ENCODE measurements at places on chromosomes 3 and 15.
A peak's percentile ranks its signal among the peaks of the same experiment; 100 is the strongest.

- DNase-seq = no peak
Observed at GRCh38 chr3:32850226-32850625, 32.4 kb downstream of the TRIM71 start.

- DNase-seq = no peak
Observed at GRCh38 chr3:118772547-118773011, 262.1 kb downstream of the IGSF11 start.

DNA sequence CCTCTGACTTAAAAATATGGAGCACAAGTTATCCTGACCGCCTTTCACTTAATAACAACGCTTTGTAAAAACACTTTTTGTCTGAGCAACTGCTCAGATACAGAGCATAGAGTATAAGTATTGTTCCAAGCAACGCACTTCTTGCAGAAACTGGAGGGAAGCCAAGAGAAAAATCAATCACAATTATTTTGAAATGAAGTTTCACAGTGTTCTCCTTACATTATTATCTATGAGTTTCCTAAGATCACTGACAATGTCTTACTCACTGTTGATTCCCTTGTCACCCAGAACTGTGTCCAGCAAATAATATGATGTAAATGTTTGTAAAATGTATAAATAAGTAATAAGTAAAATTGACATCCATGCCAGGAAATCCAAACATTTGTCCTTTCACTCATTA is 184.6 kb upstream of the GPR149 start:
- DNase-seq = no peak

- DNase-seq = no peak
Observed at GRCh38 chr3:10981961-10982360, 10.6 kb upstream of the SLC6A1 start.

DNA sequence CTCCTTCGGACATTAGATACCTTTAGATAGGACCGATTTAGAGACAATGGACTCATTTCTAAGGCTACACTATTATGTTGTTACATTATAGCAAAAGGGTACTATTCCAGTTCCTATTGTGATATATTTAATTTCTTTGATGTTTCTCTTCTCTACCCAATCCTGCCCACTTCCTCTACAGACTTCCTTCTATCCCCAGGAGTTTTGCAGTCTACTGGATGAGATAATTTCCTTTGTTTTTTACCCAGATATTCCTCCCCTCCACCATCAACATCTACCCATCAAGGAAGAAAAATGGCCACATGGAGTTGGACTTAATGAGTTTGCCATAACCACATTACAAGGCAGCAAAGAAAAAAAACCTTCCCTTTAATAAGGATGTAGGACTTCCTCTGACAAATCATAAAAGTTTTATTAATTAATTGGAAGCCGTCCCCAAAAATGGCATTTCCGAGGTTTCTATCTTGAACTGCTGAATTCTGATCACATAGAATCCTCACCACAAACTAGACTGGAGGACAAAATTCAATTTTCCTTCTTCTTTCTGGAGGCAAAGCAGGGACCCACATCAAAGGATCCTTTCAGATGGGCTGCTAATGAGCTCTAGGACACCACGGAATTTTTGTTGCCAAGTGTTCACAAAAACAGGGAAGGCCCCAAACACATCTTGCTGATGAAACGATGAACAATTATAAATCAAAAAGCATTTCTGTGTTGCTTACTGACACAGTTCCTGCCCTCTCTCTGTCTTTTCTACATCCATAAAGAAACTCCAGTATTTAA is 33.4 kb downstream of the FRMD4B start:
- DNase-seq = no peak

DNA sequence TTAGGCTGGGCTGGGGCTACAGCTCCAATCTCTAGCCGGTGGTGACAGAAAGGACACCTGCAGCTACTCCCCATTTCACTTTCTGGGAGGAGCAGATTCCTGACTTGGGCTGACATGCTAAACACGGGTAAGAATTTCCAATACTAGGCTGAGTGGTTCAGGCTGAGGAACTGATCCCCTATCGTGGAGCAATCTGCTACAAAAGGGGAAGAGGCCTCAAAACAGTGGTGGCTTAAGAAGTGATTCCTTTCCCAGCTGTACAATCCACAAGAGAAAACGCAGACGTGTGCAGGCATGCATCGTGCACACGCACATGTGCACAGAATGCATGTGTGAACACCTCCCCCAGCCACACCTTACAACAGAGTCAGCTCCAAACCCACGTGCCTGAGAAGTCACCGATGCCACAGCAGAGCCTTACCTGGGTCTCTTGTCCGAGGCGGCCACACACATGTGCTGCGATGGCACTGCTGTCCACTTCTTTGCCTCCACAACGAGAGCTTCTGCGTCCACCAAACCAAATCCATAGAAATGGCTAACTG is 86.7 kb upstream of the SNRPA1 start:
- no peak for DNase-seq

DNA sequence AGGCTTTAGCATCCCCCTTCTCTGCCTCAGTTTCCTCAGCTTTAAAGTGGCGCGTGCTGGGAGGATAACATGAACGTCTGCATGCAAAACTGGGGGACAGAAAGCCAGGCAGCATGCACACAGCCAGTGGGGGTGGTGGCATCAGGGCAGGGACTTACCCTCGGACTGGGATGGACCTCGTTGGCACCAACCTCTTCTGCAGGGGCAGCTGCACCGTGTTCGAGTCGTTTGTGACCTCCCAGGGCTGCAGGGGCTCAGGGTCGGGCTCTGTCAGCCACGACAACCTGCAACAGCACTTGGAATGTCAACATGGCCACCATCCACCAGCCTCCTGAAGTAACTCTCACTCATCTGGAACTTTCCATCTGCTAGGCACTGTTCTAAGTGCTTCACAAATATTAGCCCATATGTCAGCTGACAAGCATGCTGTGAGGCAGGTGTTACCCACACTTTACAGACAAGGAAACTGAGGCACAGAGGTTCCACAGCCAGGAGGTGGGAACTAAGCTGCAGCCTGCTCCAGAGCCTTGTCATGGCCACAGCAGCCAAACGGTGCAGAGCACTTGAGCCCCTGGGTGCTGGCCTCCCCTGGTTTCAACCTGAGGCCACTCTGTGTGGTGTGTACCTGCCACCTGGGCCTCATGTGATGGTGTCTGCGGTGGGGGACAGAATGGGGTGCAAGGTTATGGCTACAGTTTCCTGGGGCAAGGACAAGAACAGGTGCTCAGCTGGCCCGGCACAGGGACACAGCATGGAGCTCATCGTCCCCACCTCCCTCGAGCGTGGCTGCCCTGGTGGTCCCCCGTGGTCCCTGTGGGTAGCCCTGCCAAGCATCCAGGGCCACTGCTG is 6.7 kb downstream of the C3orf22 start:
- no peak for DNase-seq

- DNase-seq = no peak
Observed at GRCh38 chr3:188889054-188889491, 282.7 kb upstream of the TPRG1 start.

- no peak for DNase-seq
Observed at GRCh38 chr3:87313641-87314040, 37.3 kb upstream of the POU1F1 start.

- no peak for DNase-seq
Observed at GRCh38 chr3:58000306-58001085, 7.7 kb upstream of the FLNB start.

- DNase-seq = no peak
Observed at GRCh38 chr3:185337231-185337816, 25.6 kb upstream of the MAP3K13 start.

- no peak for DNase-seq
Observed at GRCh38 chr15:63072023-63072650, 29.6 kb downstream of the TPM1 start.

DNA sequence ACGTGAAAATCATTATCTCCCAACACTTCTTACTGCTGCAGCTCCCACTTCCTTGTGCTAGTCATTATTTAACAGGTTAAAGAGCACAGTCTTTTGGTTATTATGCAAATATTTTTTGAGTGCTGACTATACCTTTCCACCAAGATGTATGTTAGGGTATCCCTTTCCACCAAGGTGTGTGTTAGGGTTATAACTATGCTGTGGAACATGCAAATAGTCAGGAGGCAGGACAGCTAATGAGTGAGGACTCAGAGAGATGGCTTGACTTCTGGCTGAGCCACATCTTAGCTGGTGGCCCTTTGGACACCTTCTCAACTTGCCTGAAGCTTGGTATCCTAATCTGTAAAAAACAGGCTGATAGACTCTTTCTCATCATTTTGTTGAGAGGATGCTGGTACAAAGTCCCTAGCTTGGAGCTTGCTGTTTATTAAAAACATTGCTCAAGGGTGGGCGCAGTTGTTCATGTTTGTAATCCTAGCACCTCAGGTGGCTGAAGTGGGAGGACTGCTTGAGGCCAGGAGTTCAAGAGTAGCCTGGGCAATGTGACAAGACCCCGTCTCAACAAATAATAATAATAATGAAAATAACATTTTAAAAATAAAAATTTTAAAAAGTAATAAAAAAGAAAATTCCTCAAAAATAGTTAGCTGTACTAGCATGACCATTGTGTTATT is 160.5 kb upstream of the ADAMTS9 start:
- DNase-seq = no peak

DNA sequence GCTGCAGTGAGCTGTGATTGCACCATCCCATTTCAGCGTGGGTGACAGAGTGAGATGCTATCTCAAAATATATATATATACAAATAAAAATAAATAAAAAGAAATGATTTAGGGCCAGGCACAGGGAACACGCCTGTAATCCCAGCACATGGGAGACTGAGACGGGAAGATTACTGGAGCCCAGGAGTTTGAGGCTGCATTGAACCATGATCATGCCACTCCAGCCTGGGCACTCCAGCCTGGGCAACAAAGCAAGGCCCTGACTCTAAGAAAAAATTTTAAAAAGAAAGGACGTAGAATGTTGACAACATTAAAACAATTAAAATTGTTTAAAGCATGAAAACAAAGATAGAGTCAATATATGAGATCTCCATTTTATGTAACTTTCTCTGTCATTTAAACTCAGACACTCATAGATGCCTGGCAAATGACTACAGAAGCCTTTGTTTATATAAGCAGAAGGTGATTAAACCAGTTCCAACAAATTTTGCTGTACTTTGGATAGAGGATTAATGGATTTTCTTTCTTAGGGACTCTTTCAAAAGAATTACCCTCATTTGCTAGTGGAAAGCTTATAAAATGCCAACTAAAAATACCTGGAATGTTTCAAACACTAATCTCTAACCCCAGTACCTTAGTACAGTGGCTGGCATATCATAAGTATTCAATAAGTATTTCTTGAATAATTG is 10.7 kb upstream of the TRPM7 start:
- no peak for DNase-seq

GRCh38 chr15:96311256-96311955 is 19.1 kb upstream of the NR2F2 start:
- no peak for DNase-seq

DNA sequence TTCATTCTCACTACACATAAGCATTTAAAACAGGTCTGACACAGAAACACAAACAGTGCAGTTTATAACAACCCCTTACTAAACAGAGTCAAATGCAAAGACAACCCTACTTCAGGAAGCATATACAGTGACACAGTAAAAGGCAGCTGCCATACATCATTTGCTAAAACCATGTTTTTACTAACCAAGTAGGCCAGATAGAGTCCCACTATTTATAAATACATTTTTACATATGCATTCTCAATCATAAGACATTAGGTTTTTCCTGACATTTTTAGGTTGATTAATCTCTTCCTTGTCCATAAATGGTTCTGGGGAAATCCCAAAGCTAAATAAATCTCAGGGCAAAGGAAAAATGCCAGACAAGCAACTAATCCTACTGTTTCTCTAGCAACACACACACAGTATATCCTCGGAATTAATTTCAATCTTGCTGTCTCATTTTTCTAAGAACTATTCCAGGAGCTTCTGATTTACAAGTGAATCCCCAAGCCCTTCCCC is 39.0 kb downstream of the CHAC1 start:
- DNase-seq = peak; percentile 45

DNA sequence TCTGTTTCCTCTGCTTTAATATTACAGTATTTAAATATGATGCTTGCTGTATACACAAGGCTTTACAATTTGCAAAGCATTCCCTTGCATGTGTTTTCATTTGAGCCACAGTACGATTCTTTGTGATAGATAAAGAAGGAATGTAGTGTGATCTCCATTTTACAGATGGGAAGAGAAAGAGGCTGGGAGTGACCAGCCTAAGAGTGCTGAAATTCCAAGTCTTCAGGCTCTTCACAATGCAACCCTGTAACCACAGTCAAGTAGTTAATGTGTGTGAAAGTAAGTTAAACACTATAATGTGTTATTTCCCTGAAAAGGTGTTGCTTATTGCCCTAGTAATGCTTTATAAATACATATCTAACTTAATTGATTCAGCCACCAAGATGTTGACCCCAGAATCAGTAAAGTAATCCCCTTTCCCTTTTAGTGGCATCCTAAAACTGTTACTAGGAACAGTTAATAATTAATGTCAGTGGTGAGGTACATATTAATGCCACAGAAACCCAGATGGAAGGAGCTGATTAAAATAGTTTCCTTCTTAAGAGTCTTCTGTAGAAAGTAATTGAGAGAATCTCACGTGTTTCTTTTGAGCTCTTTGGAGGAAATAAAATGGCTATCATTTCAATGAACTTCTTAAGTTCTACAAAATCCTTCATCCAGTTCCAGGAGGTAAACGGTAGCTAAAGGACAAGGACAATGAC is 110.4 kb downstream of the IL12A start:
- no peak for DNase-seq

DNA sequence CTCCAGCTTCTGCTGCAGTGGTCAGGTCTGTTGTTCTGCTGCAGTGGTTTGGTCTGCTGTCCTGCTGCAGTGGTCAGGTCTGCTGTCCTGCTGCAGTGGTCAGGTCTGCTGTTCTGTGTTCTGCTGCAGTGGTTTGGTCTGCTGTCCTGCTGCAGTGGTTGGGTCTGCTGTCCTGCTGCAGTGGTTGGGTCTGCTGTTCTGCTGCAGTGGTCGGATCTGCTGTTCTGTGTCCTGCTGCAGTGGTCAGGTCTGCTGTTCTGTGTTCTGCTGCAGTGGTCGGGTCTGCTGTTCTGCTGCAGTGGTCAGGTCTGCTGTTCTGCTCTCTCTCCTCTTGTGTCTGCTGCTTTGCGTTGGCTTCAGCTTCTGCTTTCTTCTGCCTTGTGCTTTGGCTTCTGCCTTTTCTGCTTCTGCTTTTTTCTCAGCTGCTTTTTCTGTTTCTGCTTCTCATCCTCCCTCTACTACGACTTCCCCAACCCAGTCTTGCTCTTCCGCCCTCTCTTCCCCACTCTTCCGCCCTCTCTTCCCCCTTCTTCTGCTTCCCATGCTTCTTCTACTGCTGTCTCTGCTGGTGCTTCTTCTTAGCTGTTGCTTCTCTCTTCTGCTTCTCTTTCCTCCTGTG is 50.7 kb downstream of the FAM43A start:
- DNase-seq = no peak

DNA sequence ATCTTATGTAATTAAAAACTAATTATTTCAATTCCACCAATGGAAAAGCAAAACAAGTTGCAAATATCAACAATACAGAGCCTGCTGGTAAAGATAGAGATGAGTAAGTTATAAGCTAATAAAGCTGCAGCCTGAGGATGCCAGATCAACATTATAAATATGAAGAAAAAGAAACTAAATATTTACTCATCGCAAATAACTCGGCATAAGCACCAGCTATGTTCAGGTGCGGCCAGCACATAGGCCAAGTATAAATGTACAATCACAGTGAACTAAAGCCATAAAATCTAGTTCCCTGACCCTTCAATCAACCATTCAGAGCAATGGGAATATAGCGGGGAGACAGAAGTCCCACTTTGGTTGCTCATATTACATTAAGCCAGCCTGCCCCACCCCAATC is 7.7 kb upstream of the RSL24D1 start:
- no peak for DNase-seq

Measured in stromal cell of bone marrow (primary cell).